K562 (cell line): ENCODE measurements at places on chromosomes 2 and 18. TPM values are rescaled to one million over a fixed set of nuclear protein-coding genes. Genes with fewer than 3 reads are reported as not detected.

DNA sequence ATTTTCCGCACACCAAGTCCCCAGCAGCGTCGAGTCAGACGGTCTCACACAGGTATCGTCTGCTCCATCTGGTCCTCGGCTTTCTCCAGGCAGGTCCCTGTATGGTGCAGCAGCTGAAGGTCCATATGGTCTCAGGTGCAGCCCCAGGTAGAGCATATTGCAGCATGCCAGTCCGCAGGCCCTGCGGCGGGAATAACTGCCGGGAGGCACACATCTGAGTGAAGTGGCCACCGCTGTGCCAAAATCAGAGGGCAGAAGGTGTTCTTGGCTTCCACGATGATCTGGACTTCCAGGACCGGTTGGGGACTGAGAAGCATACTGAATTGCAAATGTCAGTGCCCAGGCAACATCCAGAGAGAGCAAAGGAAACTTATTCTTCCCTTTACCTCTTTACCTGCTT lies 320.3 kb downstream of the RNF144A start:
- DNase-seq, result no peak

DNA sequence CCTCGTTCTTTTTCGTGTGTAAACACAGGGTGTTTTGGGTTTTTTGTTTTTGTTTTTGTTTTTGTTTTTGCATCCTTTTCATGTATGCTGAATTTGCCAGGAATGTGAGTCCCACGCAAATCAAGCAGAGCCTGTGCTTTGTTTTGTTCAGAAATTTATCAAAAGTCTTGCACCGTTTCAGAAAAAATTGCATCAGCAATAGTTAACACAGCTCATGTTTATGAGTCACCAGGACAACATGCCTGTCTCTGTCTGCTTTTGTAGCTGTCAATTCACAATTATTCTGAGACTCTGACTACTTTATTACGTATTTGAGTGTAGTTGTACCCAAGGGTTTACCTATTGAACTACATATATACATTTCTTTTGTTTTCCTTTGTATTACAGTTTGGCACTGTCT lies 38.3 kb downstream of the MRPL44 start:
- no peak for DNase-seq

GRCh38 chr2:8298783-8299182 lies 383.1 kb upstream of the ID2 start:
- no peak for DNase-seq

DNA sequence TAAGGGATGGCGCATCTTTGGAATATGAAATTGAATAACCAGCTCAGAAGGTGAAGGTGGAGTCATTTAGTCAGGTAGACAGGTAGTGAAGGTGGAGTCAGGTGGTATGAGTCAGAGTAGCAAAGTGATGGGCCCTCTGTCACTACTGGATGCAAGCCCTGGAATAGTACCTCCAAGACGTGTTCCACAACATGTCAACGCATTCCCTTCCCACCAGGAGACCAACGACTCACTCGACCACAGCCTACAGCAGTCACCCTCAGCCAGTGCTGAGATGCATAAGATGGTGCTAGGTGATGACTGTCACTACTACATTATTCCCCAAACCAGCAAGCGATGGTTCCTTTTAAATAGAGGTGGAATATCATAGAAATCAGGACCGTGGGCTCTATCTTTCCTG lies 6.8 kb downstream of the CPLX4 start:
- no peak for DNase-seq

- no peak for DNase-seq
Observed at GRCh38 chr18:56381196-56381595, 257.2 kb downstream of the TXNL1 start.

GRCh38 chr2:78890935-78891334 lies 134.6 kb upstream of the REG3G start:
- no peak for DNase-seq

PRR30 gene
- not detected in 2 replicates for polyA plus RNA-seq
